H54 (cell line): ENCODE measurements at places on chromosomes 3 and 15.

GRCh38 chr3:106032479-106032878, 163.7 kb upstream of the CBLB start:
- DNase-seq: no peak

DNA sequence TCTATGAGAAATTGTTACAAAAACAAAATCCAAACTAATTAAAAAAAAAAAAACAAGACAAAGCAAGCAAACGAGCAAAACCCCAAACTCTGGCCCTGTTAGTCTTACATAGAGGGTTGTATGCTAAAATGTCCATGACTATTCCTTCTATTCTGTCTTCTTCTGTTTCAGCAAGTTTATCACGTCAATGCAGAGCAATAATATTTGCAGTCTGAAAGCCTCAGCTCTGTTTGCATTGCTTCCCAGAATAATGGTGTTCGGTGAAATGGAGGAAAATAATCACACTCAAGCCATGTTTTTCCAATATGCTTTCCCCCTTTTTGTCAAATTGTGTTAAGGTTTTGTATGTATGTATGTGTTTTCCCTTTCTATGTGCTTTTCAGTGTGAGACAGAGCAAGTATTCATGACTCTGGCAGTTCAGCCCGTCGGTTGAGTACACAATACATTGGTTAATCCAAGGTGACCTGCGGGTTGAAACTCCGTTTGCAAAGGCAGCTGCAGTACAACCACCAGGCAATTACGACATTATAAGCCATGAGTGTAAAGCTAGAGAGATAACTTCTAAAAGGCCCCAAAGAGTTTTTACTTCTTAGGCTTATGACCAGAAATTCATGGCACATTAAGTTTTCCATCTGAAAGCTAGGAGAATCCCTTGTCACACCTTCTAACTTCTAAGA, 34.9 kb upstream of the MAGI1 start:
- no peak for DNase-seq

GRCh38 chr3:107884719-107885460, 205.9 kb downstream of the CD47 start:
- no peak for DNase-seq

GRCh38 chr15:46955576-46955975, 761.7 kb upstream of the SEMA6D start:
- DNase-seq: no peak

GRCh38 chr3:139310474-139310933, 33.3 kb upstream of the MRPS22 start:
- DNase-seq: peak; percentile 67

DNA sequence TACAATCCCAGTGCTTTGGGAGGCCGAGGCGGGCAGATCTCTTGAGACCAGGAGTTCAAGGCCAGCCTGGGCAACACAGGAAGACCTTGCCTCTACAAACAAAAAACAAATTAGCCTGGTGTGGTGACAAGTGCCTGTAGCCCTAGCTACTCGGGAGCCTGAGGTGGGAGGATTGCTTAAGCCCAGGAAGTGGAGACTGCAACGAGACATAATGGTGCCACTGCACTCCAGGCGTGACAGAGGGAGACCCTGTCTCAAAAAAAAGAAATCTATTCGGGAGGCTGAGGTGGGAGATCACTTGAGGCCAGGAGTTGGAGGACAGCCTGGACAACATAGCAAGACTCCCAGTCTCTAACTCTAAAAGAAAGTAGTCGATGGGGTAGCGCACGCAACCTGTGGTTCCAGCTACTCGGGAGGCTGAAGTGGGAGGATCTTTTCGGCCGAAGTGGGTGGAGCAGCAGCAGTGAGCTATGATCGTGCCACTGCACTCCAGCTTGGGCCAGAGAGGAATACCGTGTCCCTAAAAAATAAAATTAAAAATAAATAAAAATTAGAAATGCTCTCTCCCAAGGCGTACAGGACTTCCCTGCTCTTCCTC, 775 bp downstream of the C3orf33 start:
- no peak for DNase-seq

DNA sequence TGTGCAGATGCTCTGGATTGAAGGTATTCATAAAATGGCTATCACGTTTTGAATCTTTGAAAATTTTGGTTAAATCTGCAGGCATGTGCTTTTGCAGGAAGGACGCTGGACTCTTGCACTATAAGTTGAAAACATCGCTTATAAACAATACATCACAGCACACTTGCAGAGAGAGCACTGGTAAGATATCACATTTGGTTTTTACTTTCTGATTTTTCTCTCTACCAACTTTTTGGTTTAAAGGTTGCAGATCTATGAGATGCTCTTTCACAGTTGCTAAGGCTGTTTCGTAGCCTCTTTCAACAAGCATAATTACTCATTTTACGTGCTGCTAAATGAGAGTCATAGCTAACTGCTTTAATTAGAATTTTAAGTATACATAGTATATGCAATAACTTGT, 724.4 kb upstream of the ARRDC4 start:
- DNase-seq: no peak

- no peak for DNase-seq
These were observed 295.1 kb downstream of the CHST2 start for GRCh38 chr3:143414571-143415253.

- no peak for DNase-seq
These were observed 63.4 kb upstream of the LEKR1 start for GRCh38 chr3:156762631-156763185.

DNA sequence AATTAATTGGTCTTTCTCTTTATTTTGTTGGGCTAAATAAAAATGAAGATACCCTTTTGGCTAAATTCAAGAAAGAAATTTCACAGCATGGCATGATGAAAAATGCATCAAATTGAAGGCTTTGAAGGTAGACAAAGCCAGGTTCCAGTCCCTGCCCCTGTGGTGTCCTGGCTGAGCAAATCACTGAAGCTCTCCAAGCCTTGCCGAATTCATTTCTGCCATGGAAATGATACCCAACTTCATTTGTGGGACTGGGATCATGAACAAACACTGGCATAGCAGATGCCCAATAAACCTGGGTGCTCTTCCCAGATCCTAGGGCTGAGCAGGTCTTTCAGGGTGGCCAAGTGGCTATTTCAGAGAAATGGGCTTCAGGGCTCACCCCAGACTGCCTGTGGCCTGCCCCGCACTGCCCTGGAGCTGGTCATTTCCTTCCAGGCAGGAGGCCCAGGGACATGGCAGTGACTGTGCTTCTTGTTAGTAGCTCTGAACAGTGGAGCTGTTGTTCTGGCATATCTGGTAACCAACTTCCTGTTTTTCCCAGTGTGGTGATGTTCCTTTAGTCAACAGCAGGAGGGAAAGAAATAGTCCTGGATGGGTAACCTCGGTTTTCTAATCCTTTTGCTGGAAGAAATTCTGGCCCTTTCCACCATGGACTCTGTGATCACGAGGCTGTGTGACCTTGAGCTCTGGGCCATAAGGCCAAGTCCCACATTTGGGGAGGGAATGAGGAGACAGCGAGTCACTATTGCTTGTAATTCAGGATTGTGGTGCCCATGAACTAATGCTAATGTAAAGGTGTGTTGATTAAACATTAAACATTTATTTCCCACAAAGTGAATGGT, 47.6 kb downstream of the CTDSPL start:
- peak; percentile 10 for DNase-seq

GRCh38 chr15:86759800-86760523, 680.3 kb downstream of the AGBL1 start:
- no peak for DNase-seq

DNA sequence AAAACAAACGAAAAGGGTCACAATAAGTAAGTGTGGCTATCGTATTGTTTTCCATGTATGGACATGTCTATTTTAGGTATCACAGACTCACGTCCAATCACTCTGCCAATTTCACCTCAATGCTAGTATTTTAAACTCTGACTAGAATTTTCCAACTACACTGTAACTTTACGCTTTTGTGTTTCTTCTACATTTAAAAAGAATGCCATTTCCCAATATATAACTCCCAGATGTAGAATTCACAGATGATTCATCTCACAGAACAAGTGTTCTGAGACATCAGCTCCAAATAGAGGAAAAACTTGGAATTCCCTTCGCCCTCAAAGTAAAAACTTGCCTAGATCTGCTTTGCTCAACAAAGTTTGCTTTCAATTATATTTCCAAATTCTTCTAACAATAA, 14.2 kb downstream of the LRIG1 start:
- no peak for DNase-seq

DNA sequence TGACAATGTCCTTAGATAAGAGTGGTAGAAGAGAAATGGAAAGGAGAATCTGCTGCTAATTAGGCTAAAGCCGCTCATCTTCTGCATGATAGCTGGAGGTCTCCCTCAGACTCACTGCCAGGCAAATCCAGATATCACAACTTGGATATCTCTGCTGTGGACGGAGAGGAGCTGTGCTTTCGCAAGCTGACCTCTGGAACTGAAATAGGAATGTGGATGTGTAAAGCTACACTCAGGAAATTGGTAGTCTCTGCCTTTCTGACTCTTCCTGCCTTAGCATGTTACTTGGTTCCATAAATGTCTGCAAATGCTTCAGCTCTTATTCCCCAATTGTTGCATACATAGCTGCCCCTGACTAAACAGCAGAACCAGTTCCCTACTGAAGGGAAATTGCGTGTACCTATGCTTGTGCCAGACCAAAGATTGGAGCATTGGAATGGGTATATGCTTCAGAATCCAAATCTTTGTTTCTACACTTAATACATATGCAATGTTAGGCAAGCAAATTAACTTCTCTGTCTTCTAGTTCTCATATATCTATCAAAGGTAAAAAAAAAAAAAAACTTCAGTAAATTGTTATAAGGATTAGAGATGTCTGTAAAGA, 74.7 kb upstream of the ROBO2 start:
- no peak for DNase-seq

- no peak for DNase-seq
These were observed 101.0 kb downstream of the PLXNA1 start for GRCh38 chr3:127083778-127084397.

GRCh38 chr3:102016417-102016816, 167.1 kb downstream of the NFKBIZ start:
- no peak for DNase-seq

DNA sequence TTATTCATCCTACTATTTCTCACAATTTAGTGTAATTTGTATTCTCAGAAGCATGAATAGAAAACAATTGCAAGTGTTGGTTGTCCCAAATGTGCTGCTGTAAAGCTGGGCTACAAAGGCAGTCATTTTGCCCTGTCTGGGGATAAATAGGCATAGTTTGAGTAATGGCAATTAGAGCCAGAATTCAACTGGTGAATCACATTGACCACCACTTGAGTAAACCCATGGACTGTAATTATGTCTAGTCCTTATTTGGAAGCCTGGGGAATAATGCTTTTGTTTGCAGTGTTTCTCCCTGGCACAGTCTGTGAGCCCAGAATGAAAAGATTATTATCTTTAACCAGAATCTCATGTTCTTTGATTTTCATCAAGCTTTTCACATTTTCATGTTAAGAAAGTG, 30.5 kb upstream of the CHL1 start:
- no peak for DNase-seq

- DNase-seq: no peak
These were observed 114.6 kb downstream of the AQP9 start for GRCh38 chr15:58252586-58253323.

GRCh38 chr3:152209060-152209459, 59.7 kb upstream of the MBNL1 start:
- no peak for DNase-seq

- DNase-seq: no peak
These were observed 154.5 kb upstream of the TBL1XR1 start for GRCh38 chr3:177351757-177352158.

GRCh38 chr3:159528251-159528895, 460.3 kb upstream of the IL12A start:
- no peak for DNase-seq

- DNase-seq: peak; percentile 5
These were observed 461 bp downstream of the SECISBP2L start for GRCh38 chr15:49045751-49046219.

DNA sequence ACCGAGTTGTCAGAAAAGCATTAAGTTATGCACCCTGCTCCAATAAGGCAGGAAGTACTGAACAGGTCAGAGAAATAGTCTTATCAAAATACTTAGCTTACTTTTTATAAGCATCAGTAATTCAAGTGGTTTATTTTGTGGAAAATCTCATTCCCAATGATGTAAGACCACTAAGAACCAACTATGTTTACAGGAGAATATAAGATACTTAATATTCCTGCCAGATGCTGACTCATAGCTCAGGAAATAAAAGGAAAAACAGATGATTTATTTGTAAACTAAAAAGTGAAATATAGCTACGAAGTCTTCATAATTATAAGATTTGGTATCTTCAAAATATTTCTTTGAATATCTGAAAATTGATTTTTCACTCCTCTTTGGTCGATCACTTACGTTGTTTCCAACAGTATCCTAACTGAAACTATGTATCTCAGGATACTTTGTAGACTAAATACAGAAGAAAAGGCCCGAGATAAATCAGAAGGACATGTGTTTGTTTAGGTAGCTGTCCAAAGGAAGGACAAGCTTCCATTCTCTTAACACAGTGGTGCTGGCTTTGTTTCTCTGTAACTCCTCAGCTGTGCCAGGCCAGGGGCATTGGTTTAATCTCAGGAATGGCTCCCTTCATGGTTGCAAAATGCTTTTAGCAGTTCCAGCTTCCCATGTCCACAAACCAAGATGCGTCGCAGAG, 295.8 kb downstream of the GBE1 start:
- no peak for DNase-seq

DNA sequence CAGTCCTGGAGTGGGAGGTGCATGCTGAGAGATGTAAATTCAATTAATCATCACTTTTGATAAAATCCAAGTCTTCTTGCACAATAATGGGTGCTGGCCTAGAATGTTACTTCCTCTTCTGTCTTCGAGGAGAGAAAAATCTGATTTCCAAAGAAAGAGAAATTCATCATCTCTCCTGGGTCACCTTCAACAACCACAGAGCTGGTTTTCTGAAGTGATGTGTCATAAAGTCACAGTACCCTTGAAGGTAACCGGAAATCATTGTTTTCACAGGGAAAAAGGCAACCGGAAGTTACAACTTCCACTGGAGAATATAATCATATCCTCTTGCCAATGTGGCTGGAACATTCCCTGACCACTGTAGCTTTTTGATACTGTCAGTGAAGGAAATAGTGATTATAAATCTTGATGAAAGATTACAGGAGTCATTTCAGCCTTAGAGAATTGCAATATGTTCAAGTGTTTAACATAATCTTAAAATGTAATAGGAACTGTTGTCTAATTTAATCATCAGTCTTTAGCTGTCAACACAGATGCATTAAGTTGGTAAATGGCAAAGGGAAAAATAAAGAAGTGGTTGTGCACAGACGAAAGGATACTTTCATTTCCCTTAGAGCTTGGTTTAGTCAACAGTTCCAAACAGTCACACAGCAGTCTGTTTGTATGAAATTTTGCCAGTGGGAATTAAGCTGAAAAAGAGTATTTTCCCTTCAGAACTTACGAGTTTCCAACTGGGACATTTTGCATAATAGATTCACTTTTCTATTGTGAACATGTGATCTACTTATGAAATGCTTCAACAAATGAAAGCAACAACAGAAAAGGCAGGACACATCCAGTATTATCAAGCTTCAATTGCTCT, 106.5 kb upstream of the SLC4A7 start:
- no peak for DNase-seq

- no peak for DNase-seq
These were observed 340.2 kb upstream of the CBLB start for GRCh38 chr3:106208967-106209366.

- no peak for DNase-seq
These were observed 625.2 kb downstream of the ZIC1 start for GRCh38 chr3:148034353-148034752.
